Bronchus fibroblast of lung (primary cell): ENCODE measurements at places on chromosomes 6 and 20. TPM values are rescaled to one million over a fixed set of nuclear protein-coding genes. Genes with fewer than 3 reads are reported as not detected.

CD83 gene
- total RNA-seq, result 2.4 and 4.5 TPM in 2 replicates

SIRPD gene
- not detected in 2 replicates for total RNA-seq

FUT9 gene
- not detected in 2 replicates for total RNA-seq

DAAM2 gene
- total RNA-seq, result 7.9 TPM in 2 replicates
